ELR (cell line): ENCODE measurements at places on chromosomes 16 and 17.

DNA sequence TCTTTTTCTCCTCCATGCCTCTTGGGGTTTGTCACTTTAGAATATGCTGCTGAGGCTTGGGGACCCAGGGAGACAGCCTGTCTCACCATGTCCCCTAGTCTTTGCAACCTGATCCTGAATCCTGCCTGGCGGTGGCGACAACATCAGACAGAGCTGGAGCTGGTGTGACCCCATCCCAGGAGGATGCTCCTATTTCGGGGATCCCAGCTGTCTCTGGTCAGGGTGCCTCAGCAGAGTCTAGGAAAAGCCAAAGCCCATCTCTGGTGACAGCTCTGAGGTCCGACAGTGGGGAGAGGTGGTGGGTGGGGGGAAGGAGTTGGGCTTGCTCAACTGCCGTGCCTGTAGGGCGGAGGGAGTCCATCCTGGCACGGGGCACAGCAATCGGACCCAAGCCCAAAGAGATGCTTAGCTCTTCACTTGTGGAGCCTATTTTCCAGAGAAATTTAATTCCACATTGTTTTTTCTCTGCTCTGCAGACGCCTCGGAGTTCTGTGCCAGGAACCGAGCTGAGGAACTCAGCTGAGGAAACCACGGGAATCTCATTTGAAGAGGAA lies 10.3 kb upstream of the TNS4 start:
- no peak for DNase-seq

- peak; percentile 56 for DNase-seq
Measured at GRCh38 chr16:5024632-5025031, 9.1 kb downstream of the NAGPA start.

- peak; percentile 14 for DNase-seq
Measured at GRCh38 chr17:6753546-6753945, 2.3 kb upstream of the XAF1 start.

- DNase-seq = no peak
Measured at GRCh38 chr17:77771587-77771986, 186.9 kb upstream of the TNRC6C start.

DNA sequence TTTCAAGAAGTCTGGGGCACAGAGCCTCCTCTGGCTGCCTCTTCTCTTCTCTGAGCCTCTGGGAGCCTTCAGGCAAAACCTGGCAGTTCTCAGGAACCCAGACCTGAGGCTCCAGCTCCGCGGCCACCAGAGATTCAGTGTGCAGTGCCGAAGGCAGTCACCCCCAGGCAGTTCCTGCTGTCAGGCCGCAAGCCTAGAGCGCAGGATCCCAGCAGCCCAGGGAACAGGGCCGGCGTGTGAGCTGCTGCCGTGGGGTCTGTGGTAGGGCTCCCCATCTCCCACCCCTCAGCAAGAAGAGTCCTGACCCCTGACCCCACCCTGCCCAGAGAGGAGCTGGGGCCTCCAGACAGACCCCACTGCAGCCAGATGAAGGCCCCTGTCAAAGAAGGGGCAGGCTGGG lies 78.2 kb downstream of the AMFR start:
- no peak for DNase-seq

DNA sequence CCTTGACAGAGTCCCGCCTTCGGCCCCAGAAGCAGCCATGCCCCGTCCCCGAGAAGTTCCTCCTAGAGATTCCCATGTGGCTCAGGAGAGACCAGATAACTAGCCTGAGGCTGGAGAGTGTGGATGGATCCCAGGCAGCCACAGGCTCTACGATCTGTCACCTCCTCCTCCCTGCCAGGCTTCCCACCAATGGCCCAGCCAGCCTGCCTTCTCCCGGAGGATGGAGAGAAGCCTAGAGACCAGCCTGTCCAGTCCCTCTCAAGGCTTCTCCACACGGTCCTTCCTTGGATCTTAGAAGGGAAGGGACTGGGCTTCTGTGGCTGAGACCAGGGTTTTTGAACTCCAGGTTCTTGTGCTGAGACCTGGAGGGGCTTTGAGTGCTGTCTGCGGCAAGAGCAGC lies 1.6 kb upstream of the SMTNL2 start:
- no peak for DNase-seq

DNA sequence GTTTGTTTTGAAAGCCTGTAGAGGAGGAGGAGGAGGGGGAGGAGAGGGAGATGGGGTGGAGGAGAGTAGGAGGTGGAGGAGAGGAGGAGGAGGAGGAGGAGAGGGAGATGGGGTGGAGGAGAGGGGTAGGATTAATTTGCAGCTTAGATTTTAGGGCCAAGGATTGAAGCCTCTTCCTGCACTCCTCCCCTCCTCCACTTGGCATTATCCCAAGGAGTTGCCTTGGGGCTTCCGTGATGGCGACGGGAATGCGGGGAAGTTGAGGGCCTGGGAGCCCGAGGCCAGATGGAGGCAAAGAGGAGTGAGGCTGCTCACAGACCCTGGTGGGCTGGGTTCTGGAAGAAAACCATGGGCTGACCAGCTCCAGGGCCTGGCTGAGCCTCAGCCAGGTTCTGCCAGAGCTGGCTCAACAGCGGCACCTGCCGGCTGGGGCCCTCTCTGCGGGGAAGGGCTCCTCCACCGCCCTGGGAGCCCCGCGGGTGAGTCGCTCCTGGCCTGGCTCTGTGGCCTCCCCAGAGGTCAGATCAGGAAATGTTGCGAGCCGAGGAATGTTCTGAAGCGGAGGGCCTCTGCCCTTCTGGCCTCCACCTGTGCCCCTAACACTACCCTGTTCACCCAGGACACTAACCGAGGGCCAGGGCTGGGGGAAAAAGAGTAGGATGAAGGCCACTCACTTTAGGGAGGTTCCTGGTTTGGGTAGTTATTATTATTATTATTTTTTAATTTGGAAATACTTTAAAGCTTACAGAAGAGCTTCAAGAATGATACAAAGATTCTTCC lies 23.9 kb upstream of the FMNL1 start:
- peak; percentile 95 for DNase-seq

DNA sequence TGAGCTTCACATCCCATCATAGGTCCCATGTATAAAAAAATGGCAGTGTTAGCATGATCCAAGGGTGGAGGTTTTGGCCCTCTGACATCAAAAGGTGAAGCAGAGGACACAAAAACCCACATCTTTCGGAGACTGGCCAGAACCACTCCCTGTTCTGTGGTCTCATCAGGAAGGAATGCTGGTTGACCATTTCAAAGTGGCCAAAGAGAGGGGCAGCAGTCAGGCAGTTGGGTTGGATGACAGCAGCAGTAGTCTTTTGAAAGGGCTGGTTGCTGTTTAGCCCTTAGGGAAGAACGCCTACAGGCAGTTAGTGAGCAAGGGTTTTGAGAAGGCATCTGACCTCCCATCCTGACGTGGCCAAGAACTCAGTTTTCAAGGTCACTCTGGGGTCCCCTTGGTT lies 40.5 kb downstream of the LCMT1 start:
- peak; percentile 86 for DNase-seq
